ENCODE measurements at places on chromosomes 3 and 15.

GRCh38 chr15:83602021-83602420, 51.9 kb upstream of the ADAMTSL3 start:
- no peak for DNase-seq

GRCh38 chr15:89666858-89667705, 11.8 kb upstream of the KIF7 start:
- DNase-seq: no peak

DNA sequence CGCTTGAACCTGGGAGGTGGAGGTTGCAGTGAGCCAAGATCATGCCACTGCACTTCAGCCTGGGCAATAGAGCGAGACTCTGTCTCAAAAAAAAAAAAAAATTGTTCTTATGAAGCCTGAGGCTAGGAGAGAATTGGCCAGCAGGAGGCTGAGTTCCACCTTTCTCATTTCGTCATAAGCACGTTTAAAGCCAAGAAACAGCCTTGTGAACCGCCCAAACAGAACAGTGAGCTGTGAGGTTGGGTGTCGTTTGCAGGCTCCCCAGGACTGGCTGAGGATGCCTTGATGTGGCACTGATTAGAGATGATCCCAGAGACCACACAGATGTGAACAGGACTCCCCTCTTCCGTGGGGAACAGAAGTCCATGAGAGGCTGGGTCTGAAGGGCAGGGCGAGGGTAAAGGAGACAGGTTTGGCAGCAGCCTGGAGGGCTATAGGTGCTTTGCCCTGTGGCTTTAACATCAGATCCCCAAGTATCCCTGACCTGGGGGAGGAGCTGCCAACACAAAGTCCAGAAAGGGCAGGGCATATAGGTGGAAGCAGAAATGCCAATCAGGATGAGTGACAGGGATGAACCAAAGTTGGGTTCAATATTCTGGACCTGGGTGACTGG, 52.9 kb downstream of the CLEC3B start:
- no peak for DNase-seq

DNA sequence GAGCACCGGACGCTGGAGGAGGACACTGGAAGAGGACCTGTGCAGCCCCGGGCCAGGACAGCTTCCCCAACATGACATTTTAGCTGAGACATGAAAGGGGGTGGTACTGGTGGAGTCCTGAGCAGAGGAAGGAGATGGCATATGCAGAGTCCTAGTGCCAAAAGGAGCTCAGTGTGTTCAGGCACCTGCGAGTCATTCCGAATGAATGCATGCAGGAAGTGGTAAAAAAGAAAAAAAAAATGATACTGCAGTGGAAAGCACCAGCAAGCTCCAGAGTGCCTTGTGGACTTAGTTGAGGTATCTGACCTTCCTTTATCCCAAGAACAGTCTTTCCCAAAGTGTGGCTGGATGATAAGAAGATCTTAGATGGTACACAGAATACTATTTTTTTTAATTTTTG, 6.6 kb upstream of the ZNF148 start:
- no peak for DNase-seq

DNA sequence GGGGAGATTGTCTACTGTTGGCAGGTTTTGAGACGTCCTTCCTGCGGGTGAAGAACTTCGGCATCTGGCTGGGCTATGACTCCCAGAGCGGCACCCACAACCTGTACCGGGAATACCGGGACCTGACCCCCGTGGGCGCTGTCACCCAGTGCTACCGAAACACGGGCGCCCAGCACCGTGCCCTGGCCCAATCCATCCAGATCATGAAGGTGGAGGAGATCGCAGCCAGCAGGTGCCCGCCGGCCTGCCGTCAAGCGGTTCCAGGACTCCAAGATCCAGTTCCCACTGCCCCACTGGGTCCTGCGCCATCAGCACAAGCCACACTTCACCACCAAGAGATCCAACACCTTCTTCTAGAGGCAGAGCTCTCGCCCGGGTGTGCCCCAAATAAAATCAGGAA, 194.9 kb upstream of the EPHA6 start:
- no peak for DNase-seq

DNA sequence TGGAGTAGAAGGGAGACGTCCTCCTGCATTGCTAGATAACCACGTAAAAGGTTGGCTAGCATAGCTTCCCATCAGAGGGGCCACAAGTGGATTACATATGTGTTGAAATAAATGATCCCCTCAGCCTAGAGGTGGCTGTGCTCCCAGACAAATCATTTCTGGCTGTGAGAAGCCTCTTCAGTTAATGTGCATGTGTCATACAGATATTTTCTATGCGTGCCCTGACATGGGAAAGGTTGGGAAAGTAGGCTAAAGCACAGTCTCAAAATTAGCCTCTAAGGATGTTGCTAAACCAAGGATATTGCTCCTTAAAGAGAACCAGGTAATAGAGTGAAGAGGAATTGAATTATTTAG, 17.8 kb downstream of the USP3 start:
- no peak for DNase-seq

DNA sequence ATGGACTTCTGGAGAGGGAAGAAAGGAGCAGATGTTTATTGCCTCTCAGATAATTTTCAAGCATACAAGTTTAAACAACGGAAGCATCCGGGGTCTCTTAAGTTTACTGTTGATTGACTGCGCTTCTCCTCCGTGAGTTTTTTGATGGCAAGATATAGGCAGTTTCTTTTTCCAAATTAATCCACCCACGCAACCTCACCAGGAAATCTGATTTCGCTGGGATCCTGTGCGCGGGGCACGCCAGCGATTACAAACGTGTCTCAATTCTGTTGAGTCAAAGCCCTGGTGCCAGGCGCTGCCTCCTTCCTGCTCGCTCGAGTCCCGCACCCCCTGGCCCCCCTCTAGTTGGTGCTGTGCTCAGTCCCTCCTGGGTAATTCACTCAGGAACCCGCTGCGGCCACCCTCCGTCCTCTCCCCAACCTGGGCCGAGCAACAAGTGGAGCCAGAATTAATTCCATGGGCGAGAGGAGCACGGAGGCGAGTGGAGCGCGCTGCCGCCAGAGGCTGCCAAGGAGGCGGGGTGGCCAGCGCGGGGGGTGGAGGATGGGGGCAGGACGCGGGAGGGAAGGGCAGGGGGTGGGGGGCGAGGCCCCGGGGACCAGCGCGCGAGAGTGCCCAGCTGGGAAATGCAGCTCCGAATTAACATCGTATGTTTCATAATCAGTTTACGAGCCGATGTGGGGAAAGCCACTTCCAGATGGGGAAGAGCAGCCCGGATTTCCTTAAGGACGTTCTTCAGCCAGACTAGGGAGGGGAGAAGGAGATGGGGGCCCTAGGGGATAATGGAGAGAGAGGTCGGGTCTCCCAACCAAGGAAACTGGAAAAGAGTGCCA, 6.0 kb downstream of the WNT5A start:
- DNase-seq: peak; percentile 28

GRCh38 chr15:87877822-87878542, 378.6 kb downstream of the NTRK3 start:
- DNase-seq: no peak

DNA sequence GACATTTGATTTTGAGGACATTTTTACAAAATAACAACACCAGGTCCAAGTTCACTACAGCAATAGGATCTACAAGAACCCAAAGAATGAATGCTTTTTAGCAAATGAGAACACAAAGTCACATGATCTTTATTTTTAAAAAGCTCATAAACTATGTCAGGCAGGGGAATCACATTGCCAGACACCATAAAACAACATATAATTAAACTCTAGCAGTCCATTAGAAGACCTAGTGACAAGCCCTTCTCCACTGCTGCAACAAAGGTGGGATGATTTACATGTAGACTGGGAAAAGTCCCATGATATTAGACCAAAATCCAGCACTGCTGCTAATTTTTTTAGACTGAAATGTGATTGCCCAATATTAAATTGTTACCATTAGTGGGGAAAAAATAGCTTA, 92.6 kb downstream of the FHIT start:
- DNase-seq: no peak

DNA sequence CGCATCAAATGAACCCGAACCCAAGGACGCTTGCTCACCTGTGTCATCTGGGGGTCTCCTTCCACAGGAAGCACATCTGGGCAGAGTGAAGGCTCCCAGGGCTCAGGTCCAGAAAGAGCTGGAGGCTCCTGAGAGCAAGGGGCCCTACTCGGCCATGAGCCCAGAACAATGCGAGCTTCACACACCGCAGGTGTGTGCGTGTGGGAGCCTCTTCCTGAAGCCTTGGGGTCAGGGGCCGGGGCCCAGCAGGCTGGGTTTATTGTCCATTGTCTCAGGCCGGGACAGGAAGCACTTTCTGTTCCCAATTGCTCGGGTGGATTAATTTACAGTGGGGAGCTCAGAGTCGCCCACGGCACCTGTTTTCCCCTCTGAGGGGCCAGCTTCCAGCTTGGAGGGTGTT, 74.8 kb downstream of the RPN1 start:
- no peak for DNase-seq

GRCh38 chr3:114406922-114407321, 113.1 kb downstream of the TIGIT start:
- no peak for DNase-seq

- no peak for DNase-seq
These were observed 1081.1 kb downstream of the NAALADL2 start for GRCh38 chr3:175940243-175940642.

DNA sequence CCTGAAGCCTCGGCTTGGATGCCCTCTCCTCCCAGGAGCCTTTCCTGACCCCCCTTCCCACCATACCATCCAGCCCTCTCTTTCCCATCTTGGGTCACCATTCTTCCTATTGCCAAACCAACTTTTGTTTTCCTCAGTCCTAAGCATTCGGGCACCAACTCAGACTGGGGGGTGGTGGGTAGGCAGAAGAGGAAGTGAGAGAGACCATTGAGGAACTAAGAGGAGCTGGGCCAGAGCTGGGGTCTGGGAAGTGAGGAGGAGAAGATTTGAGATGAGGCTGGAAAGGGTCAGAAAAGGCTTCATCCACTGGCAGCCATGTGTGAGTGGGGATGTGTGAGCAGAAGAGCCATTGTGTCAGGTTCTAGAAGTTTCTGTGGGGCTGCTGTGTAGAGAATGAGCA, 37.7 kb downstream of the TKT start:
- DNase-seq: no peak

DNA sequence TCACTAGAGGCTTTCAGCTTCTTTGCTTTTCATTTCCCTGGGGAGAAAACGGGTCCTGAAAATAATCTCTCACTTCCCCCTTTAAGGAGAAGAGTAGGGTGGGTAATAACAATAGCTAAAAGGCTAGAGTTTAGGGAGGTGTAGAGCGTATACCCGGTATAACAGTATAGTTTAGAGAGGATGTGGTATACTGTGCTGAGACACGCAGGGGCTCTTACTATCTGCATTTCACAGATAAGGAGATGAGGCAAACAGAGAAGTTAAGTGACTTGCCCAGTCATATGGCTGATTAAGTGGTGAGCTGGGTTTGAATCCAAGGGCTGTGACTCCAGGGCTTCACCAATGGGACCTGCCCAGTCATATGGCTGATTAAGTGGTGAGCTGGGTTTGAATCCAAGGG, 15.0 kb upstream of the KCNMB3 start:
- no peak for DNase-seq

GRCh38 chr3:64188810-64189560, 36.3 kb downstream of the PRICKLE2 start:
- DNase-seq: no peak

GRCh38 chr15:70277556-70277955, 179.8 kb upstream of the TLE3 start:
- no peak for DNase-seq

GRCh38 chr3:162525066-162525742, 1028.6 kb downstream of the OTOL1 start:
- DNase-seq: no peak

- no peak for DNase-seq
These were observed 916 bp downstream of the IL17RD start for GRCh38 chr3:57164217-57164656.

- no peak for DNase-seq
These were observed 70.2 kb downstream of the FAM43A start for GRCh38 chr3:194755671-194756459.

DNA sequence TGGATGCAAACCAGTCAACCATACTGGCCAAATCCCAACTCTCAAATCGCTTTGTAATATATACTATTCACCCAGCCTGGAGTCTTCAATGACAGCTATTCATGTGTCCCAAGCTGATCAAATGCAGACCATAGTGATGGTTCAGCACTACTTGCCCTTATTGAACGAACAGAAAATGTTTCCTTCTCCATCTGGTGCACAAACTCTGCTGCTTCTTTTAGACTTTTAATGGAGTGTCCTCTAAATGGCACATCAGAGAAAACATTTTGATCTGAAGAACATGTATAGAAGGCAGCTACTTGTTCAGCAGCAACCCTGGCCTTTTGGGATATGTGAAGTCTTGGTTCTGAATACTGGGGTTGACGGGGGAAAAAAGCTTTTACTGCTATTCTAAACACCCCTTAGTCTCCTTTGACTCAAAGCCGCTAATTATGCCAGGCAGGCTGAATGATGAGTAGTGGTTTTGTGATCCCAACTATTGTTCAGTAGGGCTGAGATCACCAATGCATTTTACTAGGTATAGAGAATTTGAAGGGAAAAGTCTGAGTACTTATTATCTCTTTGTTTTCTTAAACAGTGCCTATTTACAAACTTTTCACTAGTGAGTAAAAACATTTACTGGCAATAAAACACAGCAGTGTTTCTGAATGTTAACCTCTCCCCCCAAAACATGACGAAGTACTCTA, 781.2 kb downstream of the ROBO1 start:
- DNase-seq: no peak

DNA sequence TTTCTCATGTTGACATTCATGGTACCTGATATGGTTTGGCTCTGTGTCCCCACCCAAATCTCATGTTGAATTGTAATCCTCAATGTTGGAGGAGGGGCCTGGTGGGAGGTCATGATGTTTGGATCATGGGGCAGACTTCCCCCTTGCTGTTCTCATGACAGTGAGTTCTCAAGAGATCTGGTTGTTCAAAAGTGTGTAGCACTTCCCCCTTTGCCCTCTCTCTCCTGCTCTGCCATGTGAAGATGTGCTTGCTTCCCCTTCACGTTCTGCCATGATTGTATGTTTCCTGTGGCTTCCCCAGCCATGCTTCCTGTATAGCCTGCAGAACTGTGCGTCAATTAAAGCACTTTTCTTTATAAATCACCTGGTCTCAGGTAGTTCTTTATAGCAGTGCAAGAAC, 3.3 kb upstream of the UBL7 start:
- DNase-seq: no peak

- no peak for DNase-seq
These were observed 32.4 kb downstream of the SEC61A1 start for GRCh38 chr3:128084675-128085021.

GRCh38 chr15:62992302-62992701, 50.2 kb upstream of the TPM1 start:
- no peak for DNase-seq

DNA sequence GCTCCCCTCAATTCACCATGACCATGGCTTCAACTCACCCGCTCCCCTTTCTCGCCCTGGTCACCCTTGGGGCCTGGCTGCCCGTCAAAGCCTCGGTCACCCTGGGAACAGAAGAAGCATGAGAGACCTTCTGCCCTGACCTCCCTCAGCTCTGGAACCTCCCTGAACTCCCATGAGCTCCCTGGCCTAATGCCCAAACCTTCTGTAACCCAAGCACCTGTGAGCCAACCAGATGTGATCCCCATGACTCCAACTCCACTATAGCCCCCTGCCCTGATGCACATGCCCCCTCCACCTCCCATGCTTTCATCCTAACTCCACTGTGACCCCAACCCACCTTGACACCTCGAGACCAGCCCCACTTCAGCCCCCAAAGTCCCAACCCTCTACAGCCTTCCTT, 3.5 kb upstream of the UCN2 start:
- no peak for DNase-seq

- no peak for DNase-seq
These were observed 252.1 kb downstream of the NTRK3 start for GRCh38 chr15:88004399-88004798.

GRCh38 chr3:19970327-19970726, 23.4 kb downstream of the RAB5A start:
- DNase-seq: no peak

- no peak for DNase-seq
These were observed 17.6 kb downstream of the VGLL4 start for GRCh38 chr3:11626084-11626463.
